Memory B cell (primary cell): ENCODE measurements at places on chromosomes 12 and 14.

GRCh38 chr12:98371419-98371818 lies 144.0 kb upstream of the TMPO start:
- no peak overlapping the region for H3K4me3 ChIP-seq
- H3K4me1 ChIP-seq: no peaks in the 10 kb centered on the region
- no peak for DNase-seq
- H3K36me3 ChIP-seq: no peaks in the 10 kb centered on the region

- no peak overlapping the region for H3K4me3 ChIP-seq
- no peaks in the 10 kb centered on the region for H3K4me1 ChIP-seq
- H3K27ac ChIP-seq: no peak overlapping the region
- H3K36me3 ChIP-seq: no peaks in the 10 kb centered on the region
Observed at GRCh38 chr12:114998118-114998749, 314.3 kb upstream of the TBX3 start.

GRCh38 chr14:30002859-30003258 lies 75.2 kb upstream of the PRKD1 start:
- no peaks in the 10 kb centered on the region for H3K36me3 ChIP-seq
- H3K4me1 ChIP-seq: no peaks in the 10 kb centered on the region
- H3K4me3 ChIP-seq: no peak overlapping the region
- H3K27me3 ChIP-seq: peaks cover 2% of the 10 kb centered on the region
- H3K27ac ChIP-seq: no peak overlapping the region

DNA sequence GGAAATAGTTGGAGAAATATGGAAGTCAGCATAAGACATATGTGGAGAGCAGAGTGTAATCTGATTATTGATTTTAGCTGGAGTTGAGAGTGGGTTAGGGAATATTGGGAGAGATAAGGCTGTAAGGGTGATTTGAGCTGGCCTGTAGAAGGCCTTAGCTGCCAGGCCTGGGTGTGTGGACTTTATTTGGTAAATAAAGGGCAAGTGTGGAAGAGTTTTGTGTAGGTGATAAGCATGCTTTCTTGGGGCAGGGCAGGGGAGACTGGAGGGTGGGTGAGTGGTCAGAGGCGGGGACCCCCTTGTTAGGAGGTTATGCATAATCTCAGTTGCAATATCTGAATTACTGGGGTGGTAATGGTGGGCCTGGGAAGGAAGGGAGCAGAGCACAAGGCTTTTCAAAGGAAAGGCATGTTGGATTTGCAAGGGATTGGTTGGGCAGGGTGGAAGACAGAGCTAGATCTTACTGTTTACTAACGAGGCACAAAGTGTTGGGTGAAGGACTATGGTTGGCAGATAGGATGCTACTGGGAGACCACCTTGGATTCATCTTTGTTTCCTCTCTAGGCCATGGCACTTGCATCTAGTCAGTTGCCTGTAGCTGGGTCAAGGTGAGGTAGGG lies 5.5 kb downstream of the KHNYN start:
- H3K4me3 ChIP-seq: no peak overlapping the region
- no peaks in the 10 kb centered on the region for H3K27me3 ChIP-seq
- H3K27ac ChIP-seq: peak overlapping the region; percentile 31
- peaks cover 21% of the 10 kb centered on the region for H3K36me3 ChIP-seq
- peaks cover 44% of the 10 kb centered on the region for H3K4me1 ChIP-seq
